ENCODE measurements at places on chromosomes 13 and 19.

DNA sequence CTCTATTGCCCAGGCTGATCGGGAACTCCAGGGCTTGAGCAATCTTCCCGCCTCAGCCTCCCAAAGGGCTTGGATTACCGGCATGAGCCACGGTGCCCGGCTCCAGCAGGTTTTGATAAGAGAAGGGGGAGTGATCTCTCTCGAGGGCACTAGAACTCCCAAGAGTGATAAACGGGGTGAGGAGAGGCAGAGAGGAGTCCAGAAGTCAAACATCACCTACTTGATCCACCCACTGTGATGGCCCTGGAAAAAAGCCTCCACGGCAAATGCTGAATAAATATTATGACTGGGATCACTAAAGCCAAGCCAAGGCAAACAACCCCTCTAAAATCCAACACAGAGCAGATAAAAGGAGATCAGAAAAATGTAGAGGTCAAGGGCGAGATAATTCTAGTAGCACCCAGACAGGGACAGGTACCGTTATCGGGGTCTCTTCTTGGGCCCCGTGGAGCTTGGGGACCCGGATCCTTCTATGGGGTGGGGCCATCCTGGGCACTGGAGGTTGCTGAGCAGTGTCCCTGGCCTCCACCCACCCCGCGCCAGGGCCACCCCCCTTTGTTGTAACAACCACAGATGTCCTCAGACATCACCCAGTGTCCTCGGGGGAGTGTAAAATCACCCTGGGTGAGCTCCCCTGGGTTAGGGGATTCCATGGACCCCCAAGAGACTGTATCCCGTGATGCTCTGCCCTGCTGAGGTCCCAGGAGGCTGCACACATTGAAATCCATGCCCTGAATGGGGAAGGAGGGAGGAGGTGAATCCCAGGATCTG is 3.7 kb upstream of the CREB3L3 start:
- no peak for DNase-seq

DNA sequence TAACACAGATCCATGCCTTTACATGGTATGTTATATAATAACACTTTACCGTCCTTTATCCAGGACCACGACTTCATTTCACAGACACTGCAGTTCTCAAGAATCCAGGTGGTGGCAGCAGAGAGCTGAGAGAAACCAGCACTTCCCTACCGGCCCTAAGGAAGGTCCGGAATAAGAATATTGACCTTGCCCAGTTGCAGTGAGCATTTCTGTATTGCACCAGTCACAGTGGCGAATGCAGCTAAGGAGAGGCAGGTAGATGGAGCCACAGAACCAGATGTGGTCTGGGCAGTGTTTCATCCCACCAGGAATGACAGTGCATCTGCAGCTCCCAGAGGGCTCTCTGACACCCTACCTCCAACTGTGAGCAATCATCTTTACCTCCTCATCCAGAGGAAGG is 44.6 kb downstream of the ZNF787 start:
- DNase-seq = peak; percentile 57

- DNase-seq = no peak
These were observed 113.4 kb downstream of the UFM1 start for GRCh38 chr13:38463048-38463447.

- no peak for DNase-seq
These were observed 1219.5 kb upstream of the PCDH20 start for GRCh38 chr13:62635161-62635560.

DNA sequence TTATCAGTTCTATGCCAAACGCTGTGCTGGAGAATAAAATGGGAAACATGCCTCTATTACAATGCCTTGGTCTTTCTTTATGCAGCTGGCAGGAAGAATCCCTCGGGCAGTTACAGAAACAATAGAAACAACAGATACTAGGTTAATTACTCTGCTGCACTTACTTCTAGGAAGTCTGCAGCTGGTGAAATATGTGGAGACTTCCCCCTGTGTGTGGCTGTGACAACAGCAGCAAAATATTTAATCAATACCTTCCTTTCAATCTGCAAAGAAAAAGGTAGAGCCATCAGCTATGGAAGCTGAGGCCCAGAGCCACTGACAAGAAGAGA is 9.9 kb downstream of the STOML3 start:
- DNase-seq = no peak

- DNase-seq = peak; percentile 38
These were observed 22.1 kb upstream of the WDFY2 start for GRCh38 chr13:51562011-51562671.

DNA sequence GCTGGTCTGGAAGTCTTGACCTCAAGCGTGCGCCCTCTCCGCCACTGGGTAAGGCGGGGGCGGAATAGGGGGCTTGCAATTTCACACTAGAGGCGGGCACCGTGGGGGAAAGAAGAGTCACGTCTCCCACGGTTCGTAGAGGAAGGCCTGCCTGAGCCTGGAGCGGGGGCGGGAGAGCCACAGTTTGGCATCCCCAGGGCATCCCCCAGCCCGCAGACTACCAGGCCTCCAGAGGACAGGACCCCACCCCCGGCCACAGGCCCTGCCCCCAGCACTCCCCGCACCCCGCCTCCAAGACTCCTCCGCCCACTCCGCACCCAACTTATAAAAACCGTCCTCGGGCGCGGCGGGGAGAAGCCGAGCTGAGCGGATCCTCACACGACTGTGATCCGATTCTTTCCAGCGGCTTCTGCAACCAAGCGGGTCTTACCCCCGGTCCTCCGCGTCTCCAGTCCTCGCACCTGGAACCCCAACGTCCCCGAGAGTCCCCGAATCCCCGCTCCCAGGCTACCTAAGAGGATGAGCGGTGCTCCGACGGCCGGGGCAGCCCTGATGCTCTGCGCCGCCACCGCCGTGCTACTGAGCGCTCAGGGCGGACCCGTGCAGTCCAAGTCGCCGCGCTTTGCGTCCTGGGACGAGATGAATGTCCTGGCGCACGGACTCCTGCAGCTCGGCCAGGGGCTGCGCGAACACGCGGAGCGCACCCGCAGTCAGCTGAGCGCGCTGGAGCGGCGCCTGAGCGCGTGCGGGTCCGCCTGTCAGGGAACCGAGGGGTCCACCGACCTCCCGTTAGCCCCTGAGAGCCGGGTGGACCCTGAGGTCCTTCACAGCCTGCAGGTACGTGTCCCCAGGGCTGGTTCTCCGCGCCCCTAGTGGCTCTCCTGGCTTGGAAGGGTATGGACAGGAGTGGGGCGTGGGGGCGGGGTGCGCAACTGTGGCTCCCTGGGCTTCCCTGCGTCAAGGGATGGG is at the start of gene ANGPTL4:
Gene ANGPTL4, plus strand, starts transcription at position 353 of the 969 bp plus-strand sequence. Its CDS starts 167 bp downstream, at position 520.
- DNase-seq = peak; percentile 50

Measured in kidney tubule cell (primary cell).